M059J (cell line): ENCODE measurements at places on chromosomes 3 and 15. TPM values are rescaled to one million over a fixed set of nuclear protein-coding genes. Genes with fewer than 3 reads are reported as not detected.

GRCh38 chr3:64417816-64418215 lies 192.6 kb upstream of the PRICKLE2 start:
- peak; percentile 56 for DNase-seq

- peak; percentile 31 for DNase-seq
Observed at GRCh38 chr3:65785065-65785645, 253.6 kb downstream of the MAGI1 start.

- peak; percentile 84 for DNase-seq
Observed at GRCh38 chr3:106130384-106131198, 261.8 kb upstream of the CBLB start.

DNA sequence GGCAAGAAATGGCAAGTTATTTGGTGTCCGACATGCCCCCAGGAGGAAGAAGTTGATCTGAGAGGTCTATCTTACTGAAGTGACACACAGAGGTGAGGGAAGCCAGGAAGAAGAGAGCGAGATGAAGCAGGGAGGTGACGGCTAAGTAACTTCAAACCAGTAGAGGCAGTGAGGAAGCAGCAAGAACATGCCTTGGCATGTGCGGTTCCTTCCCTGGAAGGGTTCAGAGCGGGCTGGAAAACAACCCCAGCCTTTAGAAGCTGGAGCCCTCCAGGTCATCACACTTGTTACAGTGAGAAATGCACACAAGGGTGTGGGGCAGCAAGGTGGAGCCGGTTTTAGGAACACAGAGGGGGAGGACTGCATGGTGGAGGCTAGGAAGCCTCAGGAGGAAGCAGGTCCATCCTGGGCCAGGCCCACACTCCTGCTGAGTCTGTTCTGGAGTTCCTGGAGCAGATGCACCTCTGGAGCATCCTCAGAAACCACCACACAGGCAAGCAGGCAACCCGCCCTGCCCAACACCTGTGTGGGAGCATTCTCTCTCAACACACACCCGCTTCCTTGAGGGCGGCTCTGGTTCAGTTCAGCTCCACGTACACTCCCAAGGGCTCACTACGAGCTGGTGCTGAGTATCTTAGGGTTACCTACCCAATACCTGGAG lies 47.1 kb downstream of the POC1A start:
- no peak for DNase-seq

DNA sequence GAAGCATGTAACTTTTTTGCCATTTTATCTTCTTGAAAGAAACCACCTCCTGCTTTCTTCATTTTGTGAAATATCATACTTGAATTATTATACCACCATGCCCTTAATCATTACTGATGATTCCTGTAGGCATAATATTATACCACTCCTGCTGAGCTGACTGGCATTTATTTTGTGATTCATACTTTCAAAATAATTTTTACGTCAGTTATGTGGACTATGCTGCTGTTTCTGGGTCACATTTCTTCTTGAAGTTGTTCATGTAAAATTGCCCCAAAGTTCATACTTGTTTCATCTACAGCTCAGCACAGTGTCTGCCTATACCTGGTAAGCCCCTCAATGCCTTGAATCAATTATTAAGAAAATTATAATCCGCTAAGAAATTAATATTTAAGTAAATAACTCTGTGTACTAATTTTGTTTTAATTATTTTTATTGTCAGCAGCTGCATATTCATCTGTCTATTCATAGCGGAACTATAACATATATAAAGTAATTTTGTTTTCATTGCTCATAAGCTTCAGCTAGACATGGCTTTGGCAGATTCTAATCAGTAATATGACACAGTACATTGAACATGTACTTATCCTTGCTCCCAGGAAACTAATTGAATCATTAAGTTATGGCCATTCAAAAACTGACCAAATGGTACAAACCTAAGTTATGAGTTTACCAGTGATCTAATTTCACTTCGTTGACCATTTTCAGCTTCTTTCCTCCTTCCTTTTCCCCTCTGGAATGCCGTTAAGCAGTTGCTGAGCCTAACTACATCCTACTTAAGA lies 160.0 kb downstream of the NAALADL2 start:
- DNase-seq = no peak

GRCh38 chr3:134563601-134564000 lies 77.7 kb downstream of the CEP63 start:
- no peak for DNase-seq

DNA sequence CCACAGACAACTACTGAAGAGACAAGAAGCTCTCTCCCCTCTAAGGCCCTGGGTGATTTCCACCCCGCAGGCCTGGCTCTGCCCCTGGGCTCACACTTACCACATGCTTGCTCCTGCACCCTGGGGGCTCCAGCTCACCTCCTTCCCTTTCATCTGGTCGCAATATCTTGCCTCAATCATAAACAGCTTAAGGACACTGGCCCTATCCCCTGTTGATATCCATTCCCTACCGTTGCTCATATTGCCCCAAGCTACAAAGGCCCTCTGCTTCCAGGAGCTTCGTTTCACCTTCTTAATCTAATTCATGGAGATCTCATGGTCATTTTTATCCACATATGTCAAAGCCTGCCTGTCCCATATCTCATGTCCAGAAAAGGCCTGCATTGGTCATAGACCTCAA lies 46.0 kb upstream of the TSEN2 start:
- peak; percentile 66 for DNase-seq

GRCh38 chr15:31150732-31151231 lies 49.3 kb upstream of the TRPM1 start:
- DNase-seq = no peak

DNA sequence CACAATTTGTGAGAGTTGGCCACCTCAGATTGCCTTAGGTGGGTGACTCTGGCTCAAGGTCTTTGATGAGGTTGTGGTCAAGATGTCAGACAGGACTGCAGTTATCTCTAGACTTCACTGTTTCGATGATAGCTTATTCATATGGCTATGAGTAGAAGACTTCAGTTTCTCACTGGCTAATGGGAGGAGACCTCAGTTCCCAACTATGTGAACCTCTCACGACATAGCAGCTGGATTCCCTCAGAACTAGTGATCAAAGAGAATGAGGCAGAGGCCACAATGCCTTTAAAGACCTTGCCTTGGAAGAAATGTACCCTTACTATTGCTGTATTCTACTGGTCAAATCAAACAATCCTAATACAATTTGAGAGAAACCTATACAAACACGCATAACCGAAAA lies 607.5 kb upstream of the ROBO2 start:
- no peak for DNase-seq

DNA sequence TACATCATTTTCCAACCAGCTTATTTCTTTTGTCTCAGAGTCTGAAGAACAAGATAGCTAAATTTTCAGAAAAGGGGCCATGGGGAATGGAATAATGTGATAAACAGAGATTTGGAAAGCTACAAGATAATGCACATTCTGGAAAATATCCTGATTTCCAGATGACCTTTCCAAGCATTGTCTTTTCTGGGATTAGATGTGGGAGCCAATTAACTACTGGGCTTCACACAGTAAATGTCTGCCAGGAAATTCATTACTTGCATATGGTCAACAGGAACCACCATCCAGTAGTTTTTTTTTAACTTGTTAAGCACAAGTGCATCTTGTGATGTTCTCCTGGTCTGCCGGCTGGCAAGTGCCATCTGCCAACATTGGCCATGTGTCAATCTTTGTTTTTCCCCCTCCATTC lies 131.1 kb upstream of the BFSP2 start:
- DNase-seq = no peak

GRCh38 chr15:36881516-36881915 lies 218.8 kb downstream of the MEIS2 start:
- DNase-seq = no peak

- DNase-seq = no peak
Observed at GRCh38 chr3:32457971-32458471, 44.6 kb downstream of the CMTM6 start.

DNA sequence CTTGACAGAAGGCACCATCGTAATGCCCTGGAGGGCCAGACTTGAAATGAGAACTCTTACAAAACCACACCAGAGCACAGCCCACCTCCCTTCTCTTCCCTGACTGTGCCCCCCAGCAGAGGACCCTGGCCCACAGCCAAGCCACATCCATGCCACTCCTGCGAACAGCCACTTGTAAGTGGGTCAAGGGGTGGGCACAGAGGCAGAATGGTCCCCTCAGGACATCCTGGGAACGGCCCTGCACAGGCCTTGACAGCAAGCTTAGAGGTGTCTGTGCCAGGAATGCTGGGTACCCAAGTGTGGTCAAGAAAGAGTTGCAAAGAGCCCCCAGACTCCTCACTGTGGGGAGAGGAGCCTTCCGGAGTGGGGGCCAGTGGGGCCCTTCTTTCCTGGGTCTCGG lies 33.3 kb downstream of the HCN4 start:
- no peak for DNase-seq

GRCh38 chr15:63599401-63600000 lies 2.3 kb downstream of the FBXL22 start:
- peak; percentile 32 for DNase-seq

GRCh38 chr3:62558549-62559112 lies 185.3 kb upstream of the FEZF2 start:
- DNase-seq = no peak

GRCh38 chr3:154552338-154552737 lies 122.3 kb upstream of the GPR149 start:
- DNase-seq = no peak

- DNase-seq = peak; percentile 20
Observed at GRCh38 chr3:179734497-179735281, 81.8 kb downstream of the USP13 start.

GRCh38 chr15:98651036-98651481 lies 2.7 kb downstream of the IGF1R start:
- no peak for DNase-seq

DNA sequence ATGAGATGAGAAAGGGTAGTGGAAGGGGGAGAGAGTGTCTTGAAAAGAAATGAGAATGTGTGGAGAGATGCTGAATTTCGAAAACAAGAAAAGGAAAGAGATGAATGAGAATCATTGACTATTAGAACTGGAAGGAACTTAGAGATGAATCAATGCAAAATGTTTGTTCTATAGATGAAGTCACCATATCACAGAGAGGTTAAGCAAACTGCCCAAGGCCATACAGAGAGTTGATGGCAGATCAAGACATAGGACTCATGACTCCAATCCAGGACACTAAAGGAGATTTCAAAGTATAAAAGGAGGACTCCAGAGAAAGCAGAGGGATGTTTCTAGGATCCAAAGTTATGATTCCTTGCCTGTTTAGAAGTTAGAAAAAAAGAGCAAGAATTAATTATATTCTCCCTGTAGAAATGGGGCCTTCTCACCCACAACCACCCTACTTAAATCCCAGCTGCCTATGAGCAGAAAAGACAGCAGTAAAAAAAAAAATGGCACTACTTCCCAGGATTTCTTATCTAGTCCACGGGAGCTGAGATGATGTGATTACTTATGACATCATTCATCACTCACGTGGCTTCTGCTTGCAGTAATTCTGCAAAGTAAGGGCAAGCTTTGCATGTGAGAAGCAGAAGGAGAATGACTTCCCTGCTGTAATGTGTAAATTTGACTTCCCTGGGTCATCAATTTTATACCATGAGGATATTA lies 210.8 kb upstream of the MRPL3 start:
- no peak for DNase-seq

Gene ACAN
- not detected in 2 replicates for total RNA-seq

Gene RASGRF1
- total RNA-seq = 0.32 and 0.94 TPM in 2 replicates

Gene ERC2
- total RNA-seq = 1.2 and 3.4 TPM in 2 replicates

Gene SPG11
- total RNA-seq = 22.4 and 43.2 TPM in 2 replicates

Gene NDN
- not detected in 2 replicates for total RNA-seq

Gene SMAD6
- 8.0 and 12.7 TPM in 2 replicates for total RNA-seq

Gene DUOXA1
- total RNA-seq = not detected in 2 replicates

Gene GP5
- total RNA-seq = 0.12 TPM in 1 of 2 replicates, not detected in the other
